ENCODE measurements at places on chromosomes 2 and 18.

- no peak for DNase-seq
Measured at GRCh38 chr18:36623681-36624190, 205.1 kb downstream of the TPGS2 start.

DNA sequence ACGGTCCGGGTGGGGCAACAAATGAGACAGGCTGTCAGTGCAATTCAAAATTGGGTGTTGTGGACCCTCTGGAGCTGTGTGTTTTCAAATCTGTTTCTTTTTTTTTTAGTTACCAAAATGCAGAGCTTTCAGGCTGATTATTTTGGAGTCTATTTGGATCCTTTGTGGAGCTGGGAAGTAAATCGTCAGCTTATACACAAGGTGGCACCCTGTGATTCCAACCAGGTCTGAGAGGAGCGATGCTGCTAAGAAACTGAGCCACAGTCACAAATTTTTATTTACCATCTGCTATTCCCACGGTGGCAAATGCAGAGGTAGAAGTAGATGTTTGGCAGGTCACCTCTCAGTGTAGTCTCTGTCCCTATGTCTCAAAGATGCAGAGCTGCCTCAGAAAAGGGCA lies 3.8 kb upstream of the EPC2 start:
- no peak for DNase-seq

- DNase-seq = no peak
Measured at GRCh38 chr2:124046332-124046731, 21.2 kb downstream of the CNTNAP5 start.

DNA sequence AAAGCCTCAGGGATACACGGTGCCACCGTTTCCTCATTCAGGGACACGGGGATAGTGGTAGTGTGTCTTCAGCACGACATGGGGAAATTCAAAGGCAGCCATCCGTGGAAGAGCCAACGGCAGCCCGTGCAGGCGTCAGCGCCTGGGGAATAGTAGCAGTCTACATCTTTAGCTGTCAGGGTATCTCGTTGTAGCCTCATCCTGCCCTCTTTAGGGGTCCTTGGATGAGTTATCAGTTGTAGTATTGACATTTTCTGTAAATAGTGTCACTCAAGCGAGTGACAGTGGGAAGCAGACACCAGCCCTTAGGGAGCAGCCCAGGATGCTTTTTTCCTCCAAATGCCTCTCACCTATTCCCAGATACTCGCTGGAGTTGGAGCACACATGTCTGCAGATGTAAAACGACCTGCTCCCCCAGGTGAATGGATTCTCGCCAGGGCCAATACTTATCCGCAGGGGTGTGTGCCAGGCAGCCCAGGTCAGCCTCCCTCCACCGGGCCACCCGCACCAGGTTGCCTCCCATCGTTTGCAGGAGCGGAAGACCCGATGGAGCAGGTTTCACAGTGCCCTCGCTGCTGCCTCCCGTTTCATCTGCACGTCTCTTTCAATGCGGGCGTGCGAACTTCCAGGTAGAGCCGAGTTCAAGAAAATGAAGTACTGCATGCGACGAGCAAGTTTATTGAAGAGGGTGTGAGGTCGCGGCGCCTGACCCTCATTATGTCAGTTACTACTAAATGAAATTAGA lies 41.0 kb downstream of the AGAP1 start:
- no peak for DNase-seq

GRCh38 chr2:178202927-178203326 lies 8.6 kb downstream of the OSBPL6 start:
- DNase-seq = no peak

GRCh38 chr2:74092275-74092674 lies 55.4 kb downstream of the BOLA3 start:
- no peak for DNase-seq

Measured in smooth muscle cell of the brain vasculature (primary cell).